ENCODE measurements at places on chromosomes 6 and 20. TPM values are rescaled to one million over a fixed set of nuclear protein-coding genes. Genes with fewer than 3 reads are reported as not detected.

Gene VSTM2L
- total RNA-seq, result 3.7 TPM

Gene NOTCH4
- 1.5 TPM for total RNA-seq

Gene SEMG1
- not detected for total RNA-seq

Gene CD83
- 3.1 TPM for total RNA-seq

Gene EBF4
- 0.56 TPM for total RNA-seq

Gene METTL24
- 0.85 TPM for total RNA-seq

Gene MYL9
- 19.7 TPM for total RNA-seq

Gene KATNA1
- 31.0 TPM for total RNA-seq

Gene LEMD2
- total RNA-seq, result 41.4 TPM

Gene TSPO2
- not detected for total RNA-seq

Gene C6orf58
- total RNA-seq, result 0.19 TPM
